ENCODE measurements at places on chromosomes 4 and X.
A peak's percentile ranks its signal among the peaks of the same experiment; 100 is the strongest.

- peak; percentile 67 for DNase-seq
These were observed 14.7 kb upstream of the ATP8A1 start for GRCh38 chr4:42671431-42672194.

- no peak for DNase-seq
These were observed 86.8 kb upstream of the FAM241A start for GRCh38 chr4:112058433-112058832.

- no peak for DNase-seq
These were observed 1014.2 kb downstream of the FAT4 start for GRCh38 chr4:126328914-126329313.

- no peak for DNase-seq
These were observed 27.6 kb upstream of the ZNF280C start for GRCh38 chrX:130296297-130296678.

DNA sequence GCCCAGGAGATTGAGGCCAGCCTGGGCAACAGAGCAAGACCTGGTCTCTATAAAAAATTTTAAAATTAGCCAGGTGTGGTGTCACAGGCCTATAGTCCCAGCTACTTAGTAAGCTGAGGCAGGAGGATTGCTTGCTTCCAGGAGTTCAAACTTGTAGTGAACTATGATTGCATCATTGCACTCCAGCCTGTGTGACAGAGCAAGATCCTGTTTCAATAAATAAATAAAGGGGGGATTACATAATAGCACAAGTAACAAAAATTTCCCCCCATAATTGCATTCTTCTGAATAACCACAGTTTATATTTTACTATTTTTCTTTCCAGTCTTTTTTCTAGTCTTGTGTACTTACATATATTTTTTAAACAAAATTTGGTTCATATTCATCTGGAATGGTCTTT is 135.6 kb downstream of the CHIC2 start:
- DNase-seq: no peak

GRCh38 chr4:7298619-7299009 is 106.3 kb downstream of the SORCS2 start:
- DNase-seq: no peak

- no peak for DNase-seq
These were observed 156.9 kb downstream of the CBR4 start for GRCh38 chr4:168852933-168853713.

- no peak for DNase-seq
These were observed 172.8 kb upstream of the EDNRA start for GRCh38 chr4:147307896-147308674.

- DNase-seq: no peak
These were observed 19.9 kb downstream of the AR start for GRCh38 chrX:67563469-67564448.

DNA sequence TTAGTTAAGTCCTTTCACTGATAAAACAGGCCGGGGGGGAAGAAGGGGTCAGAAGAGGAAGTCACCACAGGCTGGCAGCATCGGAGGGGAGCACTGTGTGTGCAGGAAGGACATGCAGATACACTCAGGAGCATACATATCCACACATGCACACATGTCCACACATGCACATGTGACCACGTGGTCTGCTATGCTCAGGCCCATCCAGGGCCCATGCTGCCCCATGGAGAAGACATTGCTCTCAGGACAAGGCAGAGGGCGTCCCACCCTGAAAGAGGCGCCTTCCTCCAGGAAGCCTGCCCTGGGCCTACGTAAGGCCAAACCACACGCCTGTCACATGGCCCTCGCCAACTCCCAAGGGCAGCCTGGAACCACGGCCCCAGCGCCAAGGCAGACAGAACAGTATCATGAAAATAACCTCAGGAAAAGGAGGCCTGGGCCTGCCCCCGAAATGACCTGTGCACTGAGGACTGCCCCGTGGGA is 15.8 kb downstream of the WDR1 start:
- peak; percentile 47 for DNase-seq

- no peak for DNase-seq
These were observed 151.7 kb upstream of the CPEB2 start for GRCh38 chr4:14850455-14851097.

GRCh38 chr4:139243448-139244365 is 36.3 kb downstream of the MGARP start:
- no peak for DNase-seq

DNA sequence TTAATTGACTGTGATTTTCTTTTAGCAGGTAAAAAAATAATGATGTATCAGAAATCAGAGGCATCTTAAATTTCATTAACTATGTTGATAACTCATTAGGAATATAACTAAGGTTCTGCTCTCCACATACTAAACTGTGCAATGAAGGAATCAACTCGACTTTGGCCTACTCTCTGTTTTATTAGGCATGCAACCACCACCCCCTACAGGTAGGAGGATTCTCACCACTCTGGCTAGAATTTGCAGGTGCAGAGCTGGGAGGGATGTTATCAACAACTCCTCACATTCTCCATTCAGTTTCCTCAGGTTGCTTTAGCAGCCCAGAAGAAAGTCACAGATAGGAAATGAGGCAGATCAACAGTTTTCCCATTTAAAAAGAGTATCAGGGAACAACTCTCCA is 160.1 kb downstream of the COX18 start:
- no peak for DNase-seq

- no peak for DNase-seq
These were observed 64.2 kb downstream of the PPP2R2C start for GRCh38 chr4:6408263-6408662.

DNA sequence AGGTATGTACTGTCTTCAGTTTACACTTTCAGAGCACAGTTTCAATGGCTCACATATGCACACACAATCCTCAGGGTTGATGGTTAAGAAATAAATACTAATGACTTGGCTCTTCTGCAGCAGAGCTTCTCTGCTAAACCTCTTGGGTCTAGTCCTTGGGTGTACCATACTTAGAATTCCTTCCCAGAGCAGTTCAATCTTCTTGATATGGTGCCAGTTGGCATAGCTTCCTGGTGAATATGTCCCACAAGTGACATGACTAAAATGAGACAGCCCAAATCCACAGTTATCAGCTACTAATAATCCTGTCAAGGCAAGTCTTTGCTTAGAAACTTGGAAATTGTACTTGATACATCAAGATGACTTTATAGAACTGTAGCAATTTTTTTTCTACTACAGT is 654.4 kb downstream of the IQCM start:
- no peak for DNase-seq

DNA sequence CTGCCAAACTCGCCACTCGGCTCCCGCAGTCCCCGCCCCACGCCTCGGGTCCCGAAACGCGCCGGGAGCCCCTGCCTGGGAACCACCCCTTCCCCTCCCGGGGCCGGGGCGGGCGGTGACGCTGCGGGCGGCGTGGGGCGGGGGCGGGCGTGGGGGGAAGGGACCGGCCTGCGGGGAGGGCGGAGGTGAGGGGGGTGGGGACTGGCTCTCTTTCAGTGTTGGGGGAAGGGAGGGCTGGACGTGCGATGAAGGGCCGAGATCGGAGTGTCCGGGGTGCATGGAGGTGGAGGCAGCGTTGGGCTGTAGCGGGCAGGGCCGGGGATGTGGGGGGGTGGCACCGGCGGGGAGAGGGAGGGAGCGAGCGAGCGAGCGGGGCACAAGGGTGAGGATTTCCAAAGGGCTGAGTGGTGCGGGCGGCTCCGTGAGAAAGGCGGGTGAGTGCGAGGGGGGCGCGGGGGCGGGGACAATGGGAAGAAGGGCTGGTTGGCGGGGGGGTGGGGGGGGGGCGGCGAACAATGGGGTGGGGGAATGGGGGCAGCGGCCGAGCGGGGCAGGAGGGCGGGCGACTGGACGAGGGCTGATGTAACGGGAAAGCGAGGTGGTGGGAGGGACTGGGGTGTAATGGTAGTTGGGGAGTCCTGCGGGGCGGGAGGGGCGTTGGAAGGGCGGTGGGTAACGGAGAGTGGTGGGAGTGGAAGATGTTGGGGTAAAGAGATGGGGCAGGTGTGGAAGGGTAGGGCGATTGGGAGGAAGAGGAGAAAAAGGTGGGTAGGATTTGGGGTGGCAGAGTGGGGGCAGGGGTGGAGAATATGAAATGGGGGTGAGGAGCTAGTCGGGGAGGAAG is 578 bp downstream of the DCUN1D4 start:
- DNase-seq: peak; percentile 66

- DNase-seq: no peak
These were observed 331.5 kb downstream of the RPA4 start for GRCh38 chrX:97215186-97215585.

- no peak for DNase-seq
These were observed 139.7 kb downstream of the TSPAN5 start for GRCh38 chr4:98518559-98519267.

- no peak for DNase-seq
These were observed 292.8 kb upstream of the BOD1L1 start for GRCh38 chr4:13920111-13920875.

DNA sequence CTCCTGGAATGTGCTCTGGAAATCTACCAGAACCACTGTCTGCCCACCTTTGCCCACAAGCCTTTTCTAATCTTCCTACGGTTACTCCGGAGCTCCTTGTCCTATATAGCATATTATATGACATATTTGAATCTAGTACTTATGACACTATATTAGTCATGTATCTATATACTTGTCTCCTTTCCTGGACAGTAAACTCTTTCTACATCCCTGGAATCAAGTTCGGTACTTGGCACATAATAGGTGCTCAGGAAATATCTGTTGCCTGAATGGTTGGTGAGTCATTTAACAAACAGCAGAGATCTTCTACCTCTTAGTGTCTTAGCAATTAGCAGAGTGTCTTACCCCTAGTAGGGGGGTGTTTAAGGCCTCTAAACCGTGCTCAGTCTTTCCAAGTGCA is 123.6 kb downstream of the RELL1 start:
- no peak for DNase-seq

- no peak for DNase-seq
These were observed 640.1 kb downstream of the IQCM start for GRCh38 chr4:149175549-149175948.

GRCh38 chr4:154137320-154137905 is 348.5 kb upstream of the SFRP2 start:
- DNase-seq: no peak

DNA sequence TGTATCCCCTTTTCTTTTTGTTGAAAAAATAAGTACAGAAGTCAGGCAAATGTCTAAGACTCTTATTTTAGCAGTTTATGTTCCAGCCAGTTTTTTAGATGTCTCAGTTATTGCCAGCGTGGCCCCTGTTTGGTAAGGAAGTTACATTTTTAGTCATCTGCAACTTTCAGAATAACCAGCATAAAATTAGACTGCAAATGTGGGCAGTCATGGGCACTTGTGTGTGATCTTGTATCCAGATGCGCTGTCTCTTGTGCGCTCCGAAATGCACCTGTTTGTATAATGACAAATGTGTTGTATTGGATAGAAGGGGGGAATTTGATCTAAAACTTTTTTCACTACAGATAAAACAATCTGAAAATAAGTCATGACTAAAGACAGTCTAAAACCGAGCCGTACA is 44.3 kb upstream of the CLCN4 start:
- no peak for DNase-seq

DNA sequence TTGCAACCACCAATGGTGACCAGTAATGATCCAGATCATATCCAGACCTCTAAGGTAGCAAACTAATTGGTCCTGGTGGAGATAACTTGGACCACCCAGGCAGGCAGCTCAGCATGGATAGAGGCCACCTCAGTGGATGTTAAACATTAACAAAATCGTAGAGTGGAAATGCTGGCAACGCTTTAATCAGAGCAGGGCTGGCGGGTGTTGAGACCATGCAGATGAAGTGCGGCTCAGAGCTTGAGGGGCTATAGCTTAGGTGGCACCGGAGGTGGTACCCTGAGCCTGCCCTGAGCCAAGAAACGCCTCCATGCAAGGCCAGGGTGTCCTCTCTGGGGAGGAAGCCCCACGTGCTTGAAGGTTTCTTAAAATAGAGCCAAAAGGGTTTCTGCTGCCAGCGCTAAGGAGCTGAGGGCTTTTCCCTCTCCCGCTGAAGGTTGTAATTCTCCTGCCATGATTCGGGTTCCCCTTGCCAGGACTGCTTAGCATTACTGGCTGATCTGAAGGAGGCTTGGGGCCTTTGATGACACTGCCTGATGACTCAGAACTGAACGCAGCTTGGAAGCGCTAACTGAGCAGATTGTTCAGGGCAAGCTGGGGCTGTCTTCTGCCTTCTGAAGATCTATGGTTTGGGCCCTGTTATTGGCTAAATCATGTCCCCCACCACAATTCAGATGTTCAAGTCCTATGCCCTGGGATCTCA is 177.8 kb upstream of the ATP6AP2 start:
- no peak for DNase-seq

DNA sequence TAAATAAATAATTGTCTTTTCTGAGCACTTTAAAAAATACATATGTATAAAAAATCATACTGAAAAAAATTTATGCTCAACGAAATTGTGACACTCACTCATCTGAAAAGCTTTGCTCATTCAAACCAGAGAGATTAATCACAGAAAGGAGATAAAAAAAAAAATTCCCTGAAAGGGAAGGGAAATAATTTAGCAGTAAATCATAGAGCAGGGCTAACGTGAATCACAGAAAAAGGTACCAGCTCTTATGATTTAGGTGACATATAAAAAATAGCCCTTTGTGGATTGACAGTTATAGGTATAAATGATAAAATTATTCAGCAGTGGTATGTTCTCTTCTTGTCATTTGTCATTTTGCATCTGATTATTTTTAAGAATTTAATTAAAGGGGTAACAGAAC is 552.7 kb upstream of the TENM3 start:
- no peak for DNase-seq

- DNase-seq: no peak
These were observed 91.6 kb downstream of the ARAP2 start for GRCh38 chr4:36152735-36153134.

DNA sequence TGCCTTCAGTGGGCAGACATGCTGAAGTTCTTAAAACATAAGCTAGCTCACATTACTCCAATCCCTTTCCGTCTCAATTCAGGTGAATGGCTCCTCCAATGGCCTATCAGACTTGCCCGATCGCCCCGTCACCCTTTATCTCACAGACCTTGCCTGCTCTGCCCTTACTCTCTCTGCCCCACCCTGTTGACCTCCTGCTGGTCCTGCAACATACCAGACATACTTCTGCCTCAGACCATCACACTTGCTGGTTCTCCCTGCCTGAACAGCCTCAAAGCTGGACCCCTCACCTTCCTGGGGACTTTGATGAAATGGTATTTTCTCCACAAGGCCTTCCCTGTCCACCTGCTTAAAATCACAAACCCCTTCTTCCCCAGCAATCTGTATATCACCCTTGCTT is 340.1 kb upstream of the NR3C2 start:
- DNase-seq: no peak

- DNase-seq: no peak
These were observed 197.1 kb downstream of the LRBA start for GRCh38 chr4:150817804-150818528.

GRCh38 chr4:2248044-2248780 is 6.3 kb upstream of the HAUS3 start:
- DNase-seq: no peak

GRCh38 chr4:169741569-169741968 is 16.2 kb downstream of the HPF1 start:
- DNase-seq: no peak
